Activated gamma-delta T cell treated with anti-CD3 and anti-CD28 coated beads, Interleukin-2, amount 50 U/mL, for 16 hours (primary cell): ENCODE measurements at places on chromosomes 7 and 10.

DNA sequence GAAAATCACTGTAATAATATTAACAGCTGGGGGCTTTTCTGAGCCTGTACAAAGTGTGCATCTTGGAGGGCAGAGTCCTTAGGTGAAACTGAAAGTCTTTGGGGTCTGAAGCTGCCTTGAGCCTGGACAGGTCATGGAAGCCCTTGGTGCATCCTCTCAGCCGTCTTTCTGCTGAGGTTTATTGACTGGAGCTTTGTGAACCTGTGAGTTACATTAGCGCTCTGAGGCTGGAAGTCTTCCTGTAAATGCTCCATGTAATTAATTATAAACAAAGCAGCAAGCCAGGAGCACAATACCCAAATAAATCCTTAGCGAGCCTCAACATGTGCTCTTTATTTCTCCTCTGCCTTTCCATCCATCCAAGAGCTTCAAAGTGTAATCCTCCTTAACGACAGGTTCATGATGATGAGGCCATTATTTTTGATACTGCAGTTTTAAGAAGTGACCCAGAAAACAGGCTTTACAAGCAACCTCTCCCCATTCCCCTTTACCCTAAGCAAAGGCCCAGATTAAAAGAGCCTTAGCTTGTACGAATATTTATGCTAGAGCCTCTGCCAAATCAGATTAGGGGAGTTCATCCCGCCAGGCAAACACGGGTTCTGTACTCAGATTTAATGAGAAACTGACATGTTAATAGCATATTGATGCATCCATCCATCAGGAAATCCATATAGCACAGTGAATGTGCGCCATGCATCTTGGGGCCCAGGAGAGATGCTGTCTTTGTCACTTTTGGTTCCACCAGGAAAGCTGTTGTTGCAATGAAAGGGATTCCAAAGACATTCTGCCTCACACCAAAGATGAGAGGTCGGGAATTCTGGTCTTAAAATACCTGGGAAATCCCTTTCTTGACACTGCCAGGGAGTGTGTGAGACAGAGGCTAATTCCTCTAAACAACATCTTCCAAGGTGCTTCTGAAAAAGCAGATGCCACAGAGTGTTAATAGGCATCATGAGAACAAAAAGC is 118.1 kb downstream of the ANLN start:
- no peak for DNase-seq

DNA sequence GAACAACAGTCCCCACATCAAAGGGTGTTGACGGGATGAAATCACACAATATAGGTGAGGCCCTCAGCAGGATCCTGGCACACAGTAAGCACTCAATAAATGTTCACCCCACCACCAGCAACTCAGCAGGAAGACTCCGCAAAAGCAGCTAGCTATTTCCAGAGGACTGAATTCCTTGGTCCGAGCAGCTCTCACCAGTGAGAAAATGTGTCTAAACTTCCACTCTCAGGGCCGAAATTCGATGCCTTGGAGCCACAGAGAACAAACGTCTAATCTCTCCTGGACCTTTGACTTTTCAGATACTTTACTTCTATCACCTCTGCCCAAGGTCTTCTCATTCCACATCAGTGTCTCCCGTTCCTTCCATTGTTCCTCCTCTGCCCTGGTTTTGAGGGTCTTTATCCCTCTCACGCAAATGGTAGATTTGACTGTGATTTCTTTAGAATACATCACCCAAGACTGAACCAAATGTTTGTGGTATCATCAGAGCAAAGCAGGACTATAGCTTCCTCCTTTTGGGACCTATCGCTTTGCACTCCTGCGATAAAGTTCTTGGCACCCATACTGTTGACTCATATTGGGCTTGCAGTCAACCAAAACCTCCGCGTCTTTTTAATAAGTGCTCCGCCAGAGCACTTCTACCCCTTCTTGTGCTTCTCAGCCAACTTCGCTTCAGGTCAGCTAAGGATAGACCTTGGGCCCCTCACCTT is 903 bp upstream of the NT5C2 start:
- DNase-seq: no peak

- DNase-seq: no peak
These were observed 47.4 kb downstream of the ANKRD61 start for GRCh38 chr7:6078548-6078947.

- DNase-seq: no peak
These were observed 1.8 kb downstream of the HOXA10 start for GRCh38 chr7:27172315-27172774.

- DNase-seq: no peak
These were observed 26.5 kb downstream of the MDH2 start for GRCh38 chr7:76074306-76074971.

DNA sequence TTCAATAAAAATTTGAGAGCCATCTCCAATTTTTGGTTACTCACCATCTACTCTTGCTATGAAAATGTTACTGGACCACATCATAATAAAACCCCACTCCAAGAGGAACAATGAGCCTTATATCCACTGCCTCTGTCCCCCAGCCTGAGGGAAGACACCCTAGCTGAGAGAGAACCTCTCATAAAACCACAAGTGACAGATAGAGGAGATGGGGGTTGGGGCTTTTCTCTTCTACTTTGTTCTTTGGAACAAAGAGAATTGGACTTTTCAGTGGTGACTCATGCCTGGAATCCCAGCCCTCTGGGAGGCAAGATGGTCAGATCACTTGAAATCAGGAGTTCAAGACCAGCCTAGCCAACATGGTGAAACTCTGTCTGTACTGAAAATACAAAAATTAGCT is 27.6 kb upstream of the TAS2R16 start:
- no peak for DNase-seq

DNA sequence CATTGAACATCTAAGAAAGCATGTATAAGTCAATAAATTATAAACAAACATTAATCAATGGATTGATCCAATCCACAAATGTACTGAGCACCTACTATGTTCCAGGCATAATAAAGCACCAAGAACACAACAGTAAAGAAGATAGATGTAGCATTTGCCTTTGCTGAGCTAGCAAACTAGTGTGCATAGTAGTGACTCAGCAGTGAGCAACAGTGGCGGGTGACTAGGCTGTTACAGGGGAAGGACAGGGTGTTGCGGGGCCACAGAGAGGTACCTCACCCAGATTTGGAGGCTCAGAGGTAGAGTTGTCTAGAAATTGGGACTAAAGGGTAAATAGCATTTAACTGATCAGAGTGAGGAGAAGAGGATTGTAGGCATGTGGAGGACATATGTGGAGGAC is 83.6 kb downstream of the NXPH1 start:
- DNase-seq: no peak

GRCh38 chr10:85100495-85100894 is 772.1 kb downstream of the CCSER2 start:
- no peak for DNase-seq
